ENCODE measurements at places on chromosomes 7 and 10. TPM values are rescaled to one million over a fixed set of nuclear protein-coding genes. Genes with fewer than 3 reads are reported as not detected.

CCDC172 gene
- polyA plus RNA-seq = not detected

ARHGEF35 gene
- 0.37 TPM for polyA plus RNA-seq

NODAL gene
- polyA plus RNA-seq = not detected

OPN1SW gene
- not detected for polyA plus RNA-seq

AZGP1 gene
- not detected for polyA plus RNA-seq

UNCX gene
- polyA plus RNA-seq = not detected

TWNK gene
- 5.5 TPM for polyA plus RNA-seq

- no peak for DNase-seq
These were observed 32.4 kb downstream of the WBP1L start for GRCh38 chr10:102775935-102776669.

- DNase-seq = no peak
These were observed 118.9 kb downstream of the CFAP58 start for GRCh38 chr10:104472505-104472904.

DNA sequence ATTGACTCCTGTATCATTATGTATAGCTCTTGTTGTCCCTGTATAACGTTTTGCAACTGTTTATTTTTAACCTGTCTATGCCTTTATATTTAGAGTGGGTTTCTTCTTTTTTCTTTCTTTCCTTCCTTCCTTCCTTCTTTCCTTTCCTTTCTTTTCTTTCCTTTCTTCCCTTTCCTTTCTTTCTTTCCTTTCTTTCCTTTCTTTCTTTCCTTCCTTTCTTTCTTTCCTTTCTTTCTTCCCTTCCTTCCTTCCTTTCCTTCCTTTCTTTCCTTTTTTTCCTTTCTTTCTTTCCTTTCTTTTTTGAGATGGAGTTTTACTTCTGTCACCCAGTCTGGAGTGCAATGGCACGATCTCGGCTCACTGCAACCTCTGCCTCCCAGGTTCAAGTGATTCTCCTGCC lies 5.9 kb downstream of the JAKMIP3 start:
- no peak for DNase-seq

DNA sequence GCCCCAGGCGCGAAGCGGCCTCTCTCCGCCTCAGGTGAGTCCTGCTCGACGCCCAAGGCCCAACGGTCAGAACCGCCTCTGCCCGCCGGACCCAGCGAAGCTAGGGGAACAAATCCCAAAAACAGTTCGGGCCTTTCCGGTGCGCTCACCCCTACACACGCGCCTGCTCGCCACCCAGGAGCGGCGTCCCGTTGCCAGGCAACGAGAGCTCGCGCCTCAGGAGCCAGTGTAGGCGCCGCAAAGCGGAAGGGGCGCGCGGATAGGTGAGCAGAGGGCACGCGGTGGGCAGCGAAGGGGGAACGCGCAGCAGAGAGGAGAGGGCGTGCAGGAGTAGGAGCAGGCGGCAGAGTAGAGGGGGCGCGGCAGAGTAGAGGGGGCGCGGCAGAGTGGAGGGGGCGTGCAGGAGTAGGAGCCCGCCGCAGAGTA lies at the start of the genes DYDC1 and DYDC2:
Gene DYDC1 (minus strand): TSS at position 193 of the 426 bp plus-strand sequence. CDS start 4,154 bp downstream, outside the sequence.
Gene DYDC2 (plus strand): TSS at position 219 of the 426 bp plus-strand sequence. CDS start 5,663 bp downstream, outside the sequence.
- DNase-seq = no peak

GRCh38 chr10:15121707-15122106 lies 24.6 kb downstream of the RPP38 start:
- DNase-seq = no peak

DNA sequence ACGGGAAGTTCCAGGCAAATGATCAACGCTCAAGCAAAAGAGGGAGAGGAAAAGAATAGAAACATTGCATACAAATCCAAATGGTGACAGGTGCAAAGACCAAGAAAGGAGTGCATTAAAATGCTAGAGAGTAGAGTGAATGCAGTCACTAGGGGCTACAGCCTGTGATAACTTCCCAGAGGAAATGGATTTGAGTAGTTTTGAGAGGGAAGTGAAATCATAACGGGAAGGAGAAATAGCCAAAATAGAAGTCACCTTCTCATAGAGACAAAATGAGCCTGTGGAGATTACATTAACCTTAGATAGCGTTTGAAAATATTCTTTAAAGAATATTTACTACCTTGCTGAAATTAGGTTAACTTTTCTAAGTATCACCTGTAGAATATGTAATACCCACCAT lies 26.5 kb downstream of the NUP42 start:
- DNase-seq = no peak

GRCh38 chr10:82660205-82660604 lies 785.2 kb downstream of the NRG3 start:
- DNase-seq = no peak

DNA sequence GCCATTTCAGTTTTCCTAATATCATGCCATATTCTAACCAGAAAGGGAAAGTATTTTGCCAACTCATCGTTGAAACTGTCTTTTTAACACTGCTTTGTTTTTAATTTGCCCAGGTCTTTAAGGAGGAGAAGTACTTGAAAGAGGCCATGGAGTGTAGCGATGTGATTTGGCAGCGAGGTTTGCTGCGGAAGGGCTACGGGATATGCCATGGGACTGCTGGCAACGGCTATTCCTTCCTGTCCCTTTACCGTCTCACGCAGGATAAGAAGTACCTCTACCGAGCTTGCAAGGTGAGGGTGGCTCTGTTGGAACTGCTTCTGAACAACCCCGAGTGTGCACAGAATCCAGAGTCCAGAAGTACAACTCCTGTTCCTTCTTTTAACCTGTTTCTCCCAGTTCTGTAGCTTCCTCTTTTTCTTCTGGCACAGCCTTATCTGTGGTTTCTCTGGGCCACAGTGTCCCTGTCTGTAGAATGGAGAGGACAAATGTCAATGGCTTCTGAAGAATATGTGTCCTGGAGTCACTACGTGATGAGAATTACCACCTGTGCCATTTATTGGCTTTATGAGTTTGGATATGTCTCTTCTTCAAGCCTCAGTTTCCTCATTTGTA lies 60.1 kb downstream of the LANCL2 start:
- DNase-seq = no peak

Data from BJ (cell line).